ENCODE measurements at places on chromosomes 16 and 17.

GRCh38 chr16:69830534-69831211 lies 68.5 kb downstream of the WWP2 start:
- DNase-seq = no peak

DNA sequence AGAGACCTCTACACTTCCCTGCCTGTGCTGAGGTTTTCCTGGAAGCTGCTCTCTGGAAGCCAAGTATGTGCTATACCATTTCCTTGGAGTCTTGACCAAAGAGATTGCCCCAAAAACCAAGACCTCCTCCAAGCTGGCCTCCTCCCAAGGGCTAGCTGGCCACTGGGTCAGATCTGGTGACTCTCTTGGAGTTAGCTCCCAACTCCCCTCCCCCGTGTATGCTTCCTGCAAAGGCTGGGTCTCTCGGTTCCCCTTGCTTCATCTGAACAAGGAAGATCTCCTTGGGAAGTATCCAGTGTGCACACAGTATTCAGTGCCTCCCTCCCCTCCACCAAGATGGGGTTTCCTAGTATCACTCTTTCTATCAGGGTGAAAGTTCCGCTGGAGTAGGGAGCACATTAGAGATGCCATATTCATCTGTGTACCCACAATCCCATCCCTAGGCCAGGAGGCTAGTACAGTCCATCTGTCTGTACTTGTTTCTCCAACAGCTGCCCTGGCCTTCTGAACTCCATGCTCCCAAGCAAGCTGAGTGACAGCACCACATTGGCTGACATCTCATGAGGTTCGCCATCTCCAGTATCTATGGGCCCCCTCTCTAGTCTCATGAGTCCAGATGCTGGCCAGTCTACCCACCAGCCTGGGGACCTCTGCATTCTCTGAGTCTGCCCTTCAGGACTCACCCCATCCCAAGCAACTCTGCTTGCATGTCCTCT lies 3.2 kb downstream of the GAS7 start:
- DNase-seq = no peak

GRCh38 chr17:80774643-80775281 lies 216.9 kb upstream of the CHMP6 start:
- no peak for DNase-seq

DNA sequence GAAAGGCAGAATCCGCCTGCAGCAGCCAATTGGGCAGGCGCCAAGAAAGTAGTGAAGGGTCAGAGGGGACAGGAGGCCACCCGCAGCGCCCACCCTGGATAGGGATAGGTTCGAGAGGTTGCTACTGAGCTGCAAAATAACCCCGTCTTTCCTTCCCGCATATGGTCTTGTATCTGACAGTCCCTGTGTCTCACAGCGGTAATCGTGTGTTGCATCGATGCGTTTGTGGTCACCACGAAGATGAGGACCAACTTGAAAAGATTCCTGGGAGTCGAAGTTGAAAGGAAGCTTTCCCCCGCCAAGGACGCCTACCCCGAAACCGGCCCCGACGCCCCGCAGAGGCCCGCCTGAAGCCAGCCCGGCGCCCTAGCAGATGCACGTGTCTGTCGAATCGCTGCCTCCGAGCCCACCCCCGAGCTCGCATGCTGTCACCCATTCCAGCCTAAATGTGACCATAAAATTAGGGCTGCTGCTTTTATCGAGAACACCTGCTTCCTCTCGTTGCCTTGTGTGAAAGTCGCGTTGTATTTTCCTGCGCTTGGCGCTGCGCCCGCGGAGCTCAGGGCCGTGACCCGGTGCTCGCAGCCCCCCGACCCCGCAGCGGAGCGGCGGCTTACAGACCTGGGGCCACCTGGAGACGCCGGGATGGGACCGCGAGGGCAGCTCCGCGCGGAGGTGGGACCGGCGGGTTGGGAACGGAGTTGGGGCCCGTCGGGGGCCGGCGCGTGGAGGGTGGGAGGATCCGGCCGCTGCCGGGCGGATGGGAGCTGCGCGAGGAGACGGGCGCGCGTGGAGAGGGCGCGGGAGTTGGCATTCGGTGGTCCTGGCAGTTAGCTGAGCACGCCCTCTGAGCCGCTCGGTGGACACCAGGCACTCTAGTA lies at the start of gene CMTM2:
TSS of gene CMTM2 (plus strand) at position 813 of the 881 bp plus-strand sequence. CDS start 145 bp downstream, outside the sequence.
- DNase-seq = no peak

- DNase-seq = no peak
These were observed 16.4 kb downstream of the CDH13 start for GRCh38 chr16:82643136-82643535.

GRCh38 chr16:85612191-85612800 lies 826 bp upstream of the GSE1 start:
- no peak for DNase-seq

GRCh38 chr17:41519501-41520224 lies 973 bp upstream of the KRT15 start:
- no peak for DNase-seq

GRCh38 chr16:55017321-55017720 lies 86.7 kb downstream of the IRX5 start:
- no peak for DNase-seq

DNA sequence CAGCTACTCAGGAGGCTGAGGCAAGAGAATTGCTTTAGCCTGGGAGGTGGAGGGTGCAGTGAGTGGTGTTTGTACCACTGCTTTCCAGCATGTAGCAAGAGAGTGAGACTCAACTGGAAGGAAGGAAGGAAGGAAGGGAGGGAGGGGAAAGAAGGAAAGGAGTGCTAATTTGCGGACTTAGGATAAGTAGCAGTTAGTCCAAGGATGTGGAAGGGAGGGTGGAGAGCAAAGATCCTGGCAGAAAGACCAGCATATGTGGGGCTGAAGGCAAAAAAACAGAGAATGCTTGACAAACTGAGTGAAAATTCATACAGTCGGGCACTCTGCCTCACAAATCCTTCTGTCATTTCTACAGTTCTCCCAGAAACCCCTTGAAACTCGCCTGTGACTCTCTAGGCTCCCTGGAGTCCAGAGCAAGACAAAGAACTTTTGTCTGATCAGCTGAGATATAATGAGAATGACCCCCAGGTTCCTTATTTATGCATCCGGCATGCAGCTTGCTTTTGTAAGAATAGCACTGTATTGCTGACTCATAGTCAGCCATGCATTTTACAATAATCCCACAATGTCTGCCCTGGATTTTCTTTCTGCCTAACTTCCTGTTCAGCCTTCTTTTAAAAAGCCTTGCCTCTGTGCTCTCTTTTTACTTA lies 31.5 kb downstream of the CDK5RAP3 start:
- DNase-seq = no peak

GRCh38 chr17:63426917-63427308 lies 19.2 kb downstream of the CYB561 start:
- DNase-seq = no peak

DNA sequence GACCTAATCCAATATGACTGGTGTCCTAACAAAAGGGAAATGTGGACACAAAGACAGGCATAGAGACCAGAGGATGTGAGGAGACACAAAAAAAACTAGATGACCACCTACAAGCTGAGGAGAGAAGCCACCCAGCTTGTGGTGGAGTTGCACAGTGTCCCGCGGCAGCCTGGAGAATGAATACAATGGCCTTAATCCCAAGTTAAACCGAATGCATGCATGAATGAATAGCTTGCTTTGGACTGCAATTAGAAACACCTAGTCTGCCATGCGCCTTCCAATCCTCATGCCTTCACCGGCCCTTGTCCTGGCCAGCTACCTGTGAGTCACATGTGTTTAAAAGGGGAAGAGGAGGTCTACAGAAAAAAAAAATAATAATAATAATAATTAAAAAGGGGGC lies 72.0 kb downstream of the CNGB1 start:
- DNase-seq = no peak

GRCh38 chr16:78198288-78198687 lies 98.8 kb downstream of the WWOX start:
- DNase-seq = no peak

- DNase-seq = no peak
These were observed 17.6 kb downstream of the TEX2 start for GRCh38 chr17:64245218-64246145.

DNA sequence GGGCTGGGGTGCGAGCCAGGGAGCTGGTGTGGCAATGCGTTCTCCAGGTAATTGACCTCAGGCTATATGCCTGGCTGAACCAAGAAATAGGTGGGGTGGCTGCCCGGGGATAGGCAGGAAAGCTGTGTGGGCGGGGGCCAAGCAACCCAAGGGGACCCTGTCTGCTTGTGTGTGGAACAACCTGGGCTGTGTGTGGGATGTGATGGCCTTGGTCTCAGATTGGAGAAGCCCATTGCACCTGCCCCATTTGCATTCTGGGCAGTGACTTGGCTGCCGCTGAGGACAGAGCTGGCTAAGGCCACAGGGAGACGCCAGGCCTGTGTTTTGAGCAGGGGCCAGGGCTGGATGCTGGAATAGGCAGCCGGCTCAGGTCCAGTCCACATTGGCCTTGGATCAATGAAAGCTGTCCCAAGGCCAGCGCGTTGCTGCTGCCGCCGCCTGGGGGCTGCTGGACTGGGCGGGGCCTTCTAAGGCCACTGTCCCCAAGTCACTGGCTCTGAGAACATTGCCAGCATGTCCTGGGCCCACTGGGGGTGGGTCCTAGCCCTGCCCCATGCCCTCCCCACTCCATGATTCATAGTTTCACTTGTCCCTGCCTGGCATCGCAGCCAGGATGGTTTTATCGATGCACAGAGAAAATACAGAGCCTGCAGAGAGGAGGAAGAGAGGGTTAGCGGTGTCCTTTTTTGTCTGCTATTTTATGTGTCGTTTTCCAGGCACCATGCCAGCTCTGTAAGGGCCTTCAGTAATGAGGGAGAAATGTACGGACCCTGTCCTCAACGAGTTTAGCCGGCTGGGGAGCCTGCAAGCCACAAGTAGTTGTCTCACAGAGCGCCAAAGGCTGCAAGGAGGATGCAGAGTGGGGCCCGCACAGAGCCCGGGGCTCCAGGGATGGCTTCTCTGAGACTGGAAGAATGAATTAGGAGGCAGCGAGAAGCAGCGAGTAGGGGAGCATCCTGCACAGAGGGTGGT lies 43.9 kb downstream of the NKD1 start:
- no peak for DNase-seq

DNA sequence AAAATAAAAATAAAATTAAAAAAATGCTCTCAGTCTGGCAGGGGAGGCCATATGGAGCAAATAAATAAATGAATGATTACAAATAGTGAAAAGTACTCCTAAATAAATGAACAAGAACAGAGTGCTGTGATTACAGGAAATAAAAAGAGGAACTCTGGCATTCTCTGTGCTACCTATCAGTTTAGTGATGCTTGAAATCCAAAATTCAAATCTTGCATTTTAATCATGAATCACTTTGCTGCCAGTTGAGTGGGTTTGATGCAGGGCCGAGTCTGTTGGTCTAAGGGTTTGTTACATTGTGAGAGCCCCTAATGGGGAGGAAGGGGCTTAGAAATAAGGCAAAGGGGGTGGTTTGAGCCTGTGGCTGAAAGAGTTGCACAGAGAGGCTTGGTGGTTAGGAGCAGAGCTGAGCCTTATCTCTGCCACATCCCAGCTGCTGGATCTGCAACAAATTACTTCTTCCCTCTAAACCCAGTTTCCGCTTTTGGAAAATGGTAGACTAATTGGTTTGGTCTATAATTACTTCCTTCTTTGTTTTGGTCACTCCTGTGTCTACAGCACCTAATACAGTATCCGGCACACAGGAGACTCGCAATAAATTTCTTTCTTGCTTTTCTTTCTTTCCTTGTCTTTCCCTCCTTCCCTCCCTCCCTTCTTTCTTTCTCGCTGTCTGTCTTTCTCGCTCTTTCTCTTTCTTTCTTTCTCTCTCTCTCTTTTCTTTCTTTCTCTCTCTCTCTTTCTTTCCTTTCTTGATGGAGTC lies 6.3 kb upstream of the ABCC1 start:
- no peak for DNase-seq

- DNase-seq = peak; percentile 91
These were observed 735 bp downstream of the ZNF652 start for GRCh38 chr17:49361129-49361901.

GRCh38 chr17:48878920-48879898 lies 13.4 kb upstream of the ATP5MC1 start:
- DNase-seq = peak; percentile 69

- DNase-seq = peak; percentile 89
These were observed at the start of gene TMC8 for GRCh38 chr17:78130437-78131101. Gene TMC8 (plus strand): TSS chr17:78130771. CDS start chr17:78131589, 818 bp downstream.

DNA sequence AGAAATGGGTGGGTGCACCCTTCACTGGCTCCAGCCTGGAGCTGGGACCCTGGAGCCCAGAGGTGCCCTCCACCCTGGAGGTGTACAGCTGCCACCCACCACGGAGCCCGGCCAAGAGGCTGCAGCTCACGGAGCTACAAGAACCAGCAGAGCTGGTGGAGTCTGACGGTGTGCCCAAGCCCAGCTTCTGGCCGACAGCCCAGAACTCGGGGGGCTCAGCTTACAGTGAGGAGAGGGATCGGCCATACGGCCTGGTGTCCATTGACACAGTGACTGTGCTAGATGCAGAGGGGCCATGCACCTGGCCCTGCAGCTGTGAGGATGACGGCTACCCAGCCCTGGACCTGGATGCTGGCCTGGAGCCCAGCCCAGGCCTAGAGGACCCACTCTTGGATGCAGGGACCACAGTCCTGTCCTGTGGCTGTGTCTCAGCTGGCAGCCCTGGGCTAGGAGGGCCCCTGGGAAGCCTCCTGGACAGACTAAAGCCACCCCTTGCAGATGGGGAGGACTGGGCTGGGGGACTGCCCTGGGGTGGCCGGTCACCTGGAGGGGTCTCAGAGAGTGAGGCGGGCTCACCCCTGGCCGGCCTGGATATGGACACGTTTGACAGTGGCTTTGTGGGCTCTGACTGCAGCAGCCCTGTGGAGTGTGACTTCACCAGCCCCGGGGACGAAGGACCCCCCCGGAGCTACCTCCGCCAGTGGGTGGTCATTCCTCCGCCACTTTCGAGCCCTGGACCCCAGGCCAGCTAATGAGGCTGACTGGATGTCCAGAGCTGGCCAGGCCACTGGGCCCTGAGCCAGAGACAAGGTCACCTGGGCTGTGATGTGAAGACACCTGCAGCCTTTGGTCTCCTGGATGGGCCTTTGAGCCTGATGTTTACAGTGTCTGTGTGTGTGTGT lies 46.8 kb downstream of the IL21R start:
- no peak for DNase-seq

DNA sequence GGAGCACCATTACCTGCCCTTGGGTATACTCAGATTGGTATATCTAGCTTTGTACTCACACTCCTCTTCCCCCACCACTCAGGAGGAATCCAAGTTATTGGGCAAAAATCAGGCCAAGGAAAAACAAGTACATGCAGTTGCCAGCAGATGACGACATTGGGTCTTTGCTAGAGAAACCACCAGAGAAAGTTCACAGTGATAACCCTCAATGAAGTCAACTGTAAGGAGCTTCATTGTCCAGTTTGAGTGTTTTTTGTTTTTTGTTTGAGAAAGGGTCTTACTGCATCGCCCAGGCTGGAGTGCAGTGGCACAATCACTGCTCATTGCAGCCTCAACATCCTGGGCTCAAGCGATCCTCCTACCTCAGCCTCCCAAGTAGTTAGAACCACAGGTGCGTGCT lies 34.6 kb upstream of the TOX3 start:
- no peak for DNase-seq

- DNase-seq = no peak
These were observed 17.9 kb upstream of the ATP2A3 start for GRCh38 chr17:3982113-3982512.

DNA sequence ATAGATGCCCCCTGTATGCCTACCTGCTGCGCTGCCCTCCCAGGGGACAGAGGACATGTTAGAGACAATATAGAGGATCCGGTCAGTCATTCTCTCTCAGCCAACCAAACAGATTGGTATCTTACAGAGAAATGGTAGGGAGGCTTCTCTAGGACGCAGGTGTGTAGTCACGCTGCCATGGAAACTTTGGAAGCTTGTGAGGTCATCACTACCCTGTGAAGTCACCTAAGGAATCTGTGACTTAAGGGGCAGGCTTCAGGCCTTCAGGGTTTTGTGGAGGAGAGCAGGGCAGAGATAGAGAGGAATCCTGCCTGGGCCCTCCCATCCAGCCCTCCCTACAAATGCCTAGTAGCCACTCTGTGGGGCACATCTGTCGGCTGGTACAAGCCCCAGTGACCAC lies at the start of gene DPEP2NB:
TSS of gene DPEP2NB (minus strand) at position 231 of the 400 bp plus-strand sequence. CDS start at position 90, 141 bp downstream.
- no peak for DNase-seq
